DMS79 treated with DMSO at 0.1 percent for 48 hours (cell line): ENCODE measurements at places on chromosomes 3 and 15.

GRCh38 chr3:64161481-64161952, 63.7 kb downstream of the PRICKLE2 start:
- DNase-seq = peak; percentile 38

- DNase-seq = no peak
Observed at GRCh38 chr3:100647171-100647570, 37.8 kb downstream of the ADGRG7 start.

GRCh38 chr3:112568642-112569041, 6.8 kb downstream of the SLC35A5 start:
- DNase-seq = no peak

GRCh38 chr15:92845126-92845508, 55.0 kb upstream of the CHD2 start:
- DNase-seq = peak; percentile 36

DNA sequence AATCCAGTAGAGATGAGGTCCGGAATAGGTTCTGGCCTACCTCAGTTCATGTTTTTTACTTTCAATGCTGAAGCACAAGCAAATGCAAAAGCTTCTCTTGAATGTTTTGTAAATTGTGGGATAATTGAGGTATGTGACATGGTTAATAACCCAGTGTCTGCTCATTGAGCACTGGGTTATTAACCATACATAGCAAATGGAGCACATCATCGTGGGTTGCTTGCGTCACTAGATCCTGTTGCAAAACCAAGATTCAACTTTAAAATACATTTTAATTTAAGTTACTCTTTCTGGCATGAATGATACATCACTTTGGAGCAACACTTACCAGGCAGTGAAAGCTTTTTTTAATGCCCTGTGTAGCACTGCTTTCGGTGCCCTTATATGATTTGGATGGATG, 165.6 kb downstream of the IGF1R start:
- no peak for DNase-seq

GRCh38 chr3:139123377-139124095, 78.8 kb upstream of the PRR23C start:
- no peak for DNase-seq

DNA sequence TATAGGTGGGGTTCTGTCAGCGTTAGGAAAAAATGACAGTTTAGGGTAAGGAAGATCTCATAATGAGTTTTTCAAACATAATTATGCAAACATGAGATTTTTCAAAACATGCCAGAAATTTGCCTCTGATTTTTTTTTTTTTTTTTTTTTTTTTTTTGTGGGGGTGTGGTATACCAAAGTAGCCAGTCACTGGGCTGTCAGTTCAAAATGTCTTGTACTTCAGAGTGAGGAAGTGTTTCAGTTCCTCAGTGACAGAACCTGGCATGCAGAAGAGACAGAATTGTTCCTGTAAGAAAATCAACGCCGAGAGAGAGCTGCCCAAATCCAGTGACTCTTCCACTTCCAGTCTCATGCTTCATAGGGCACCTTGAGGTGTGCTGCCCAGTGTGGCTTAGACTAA, 9.7 kb downstream of the NCBP2 start:
- no peak for DNase-seq

- DNase-seq = no peak
Observed at GRCh38 chr3:87397211-87397610, 120.8 kb upstream of the POU1F1 start.
